ENCODE measurements at places on chromosomes 3 and 15. TPM values are rescaled to one million over a fixed set of nuclear protein-coding genes. Genes with fewer than 3 reads are reported as not detected.
A peak's percentile ranks its signal among the peaks of the same experiment; 100 is the strongest.

DNA sequence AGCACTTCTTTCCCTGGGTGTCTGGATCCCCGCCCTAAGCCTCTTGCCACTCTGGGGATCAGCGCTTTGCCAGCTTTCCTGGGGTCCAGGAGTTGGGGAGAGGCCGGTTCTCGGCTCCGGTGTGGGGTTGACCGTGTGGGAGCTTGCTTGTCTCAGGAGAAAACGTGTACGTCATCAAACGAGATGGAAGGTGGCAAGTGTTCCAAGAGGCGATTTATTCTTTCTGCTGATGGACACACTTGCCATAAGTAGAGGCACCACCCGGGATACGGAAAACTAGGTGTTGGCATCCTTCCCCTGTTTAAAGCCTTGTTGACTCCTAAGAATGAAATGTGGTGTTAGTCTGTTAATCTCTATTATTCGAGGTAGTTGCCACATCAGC lies 295 bp downstream of the ZWILCH start:
- DNase-seq, result no peak
- H3K4me1 ChIP-seq, result peaks cover 3% of the 10 kb centered on the region
- peak overlapping the region; percentile 87 for H3K27ac ChIP-seq
- peak overlapping the region; percentile 68 for H3K4me3 ChIP-seq
- H3K36me3 ChIP-seq, result no peaks in the 10 kb centered on the region
- H3K27me3 ChIP-seq, result no peaks in the 10 kb centered on the region

DNA sequence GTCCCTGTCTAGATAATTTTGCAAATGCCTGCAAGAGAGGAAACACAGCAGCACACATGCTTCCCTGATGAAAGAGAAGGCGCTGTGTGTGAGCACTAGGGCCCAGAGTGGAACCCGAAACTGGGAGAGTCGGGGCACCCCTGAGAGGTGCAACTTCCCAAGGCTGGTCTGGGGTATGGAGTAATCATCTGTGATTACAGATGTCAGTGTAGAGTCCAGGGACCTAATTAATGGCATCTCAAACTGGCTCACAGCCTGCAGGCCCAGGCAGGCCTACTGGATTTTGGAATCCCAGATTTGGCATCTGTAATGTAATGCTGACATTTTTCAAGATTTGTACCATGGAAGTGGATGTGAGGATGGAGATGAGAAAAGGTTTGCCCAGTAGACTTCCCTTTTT lies 29.4 kb downstream of the PGPEP1L start:
- peaks cover 6% of the 10 kb centered on the region for H3K4me1 ChIP-seq
- H3K36me3 ChIP-seq, result no peaks in the 10 kb centered on the region
- no peak overlapping the region for H3K4me3 ChIP-seq
- no peak for DNase-seq

The NMB gene
- 7.3 TPM for total RNA-seq

The SRP14 gene
- total RNA-seq, result 187 TPM

The FBXO22 gene
- total RNA-seq, result 24.3 TPM

GRCh38 chr15:77606142-77607034 lies 26.3 kb downstream of the LINGO1 start:
- no peaks in the 10 kb centered on the region for H3K36me3 ChIP-seq
- H3K27ac ChIP-seq, result no peak overlapping the region
- no peaks in the 10 kb centered on the region for H3K4me1 ChIP-seq
- H3K27me3 ChIP-seq, result no peaks in the 10 kb centered on the region
- DNase-seq, result no peak
- H3K4me3 ChIP-seq, result no peak overlapping the region

- no peaks in the 10 kb centered on the region for H3K36me3 ChIP-seq
- H3K27ac ChIP-seq, result no peak overlapping the region
- H3K4me1 ChIP-seq, result peaks cover 1% of the 10 kb centered on the region
- H3K27me3 ChIP-seq, result no peaks in the 10 kb centered on the region
- DNase-seq, result no peak
These were observed 4.2 kb downstream of the MOBP start for GRCh38 chr3:39471652-39472051.

GRCh38 chr15:48178648-48178931 lies 495 bp upstream of the MYEF2 start:
- H3K27ac ChIP-seq, result no peak overlapping the region
- H3K4me1 ChIP-seq, result peaks cover 3% of the 10 kb centered on the region
- no peak overlapping the region for H3K4me3 ChIP-seq
- H3K36me3 ChIP-seq, result no peaks in the 10 kb centered on the region

The CPN2 gene
- not detected for total RNA-seq

- H3K36me3 ChIP-seq, result no peaks in the 10 kb centered on the region
- no peak for DNase-seq
- no peak overlapping the region for H3K4me3 ChIP-seq
- no peak overlapping the region for H3K27ac ChIP-seq
These were observed 52.9 kb downstream of the CACNA1D start for GRCh38 chr3:53547327-53547726.

Data from ovary (tissue), 10 donors.